ENCODE measurements at places on chromosomes 2 and 18. TPM values are rescaled to one million over a fixed set of nuclear protein-coding genes. Genes with fewer than 3 reads are reported as not detected.

GRCh38 chr2:62475172-62476011 is 30.6 kb downstream of the TMEM17 start:
- H3K4me1 ChIP-seq: peaks cover 3% of the 10 kb centered on the region
- H3K36me3 ChIP-seq: no peaks in the 10 kb centered on the region
- DNase-seq: no peak
- H3K27ac ChIP-seq: no peak overlapping the region
- H3K4me3 ChIP-seq: no peak overlapping the region

DNA sequence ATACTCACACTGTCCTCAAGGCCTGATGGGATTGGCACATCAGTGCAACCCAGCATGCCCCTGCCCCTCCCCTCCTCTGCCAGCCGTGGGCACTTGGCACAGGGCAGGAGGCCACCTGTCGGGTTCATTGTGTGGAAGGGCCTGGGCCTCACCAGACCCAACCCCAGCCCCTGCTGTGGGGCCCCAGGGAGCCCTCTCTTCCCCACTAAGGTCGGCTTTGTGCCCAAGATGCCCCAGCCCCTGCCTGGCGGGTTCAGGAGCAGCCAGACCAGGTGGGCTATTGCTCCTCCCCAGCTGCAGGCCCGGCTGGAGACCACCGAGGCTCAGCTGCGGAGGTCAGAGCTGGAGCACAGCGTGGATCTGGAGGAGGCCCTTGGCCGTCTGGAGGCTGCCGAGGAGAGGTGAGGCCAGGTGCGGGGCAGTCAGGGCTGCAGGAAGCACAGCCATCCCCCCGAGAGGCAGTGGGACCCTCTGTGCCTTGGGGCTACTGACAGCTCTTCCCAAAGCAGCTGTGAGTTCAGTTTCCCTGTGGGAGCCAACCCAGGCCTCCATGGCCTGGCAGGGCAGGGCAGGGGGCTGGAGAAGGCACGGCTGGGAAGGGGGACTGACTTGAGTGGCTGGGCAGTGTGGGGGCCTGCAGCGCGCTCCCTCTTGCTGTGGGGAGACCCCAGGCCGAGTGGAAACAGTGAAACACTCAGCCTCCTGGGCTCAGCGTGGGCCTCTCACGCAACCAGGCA is 16.3 kb downstream of the CROCC2 start:
- H3K4me3 ChIP-seq: no peak overlapping the region
- DNase-seq: peak; percentile 4
- H3K27ac ChIP-seq: no peak overlapping the region
- no peaks in the 10 kb centered on the region for H3K36me3 ChIP-seq
- H3K27me3 ChIP-seq: no peaks in the 10 kb centered on the region
- H3K4me1 ChIP-seq: no peaks in the 10 kb centered on the region

GRCh38 chr2:8256905-8257304 is 425.0 kb upstream of the ID2 start:
- no peak overlapping the region for H3K27ac ChIP-seq
- H3K4me1 ChIP-seq: peaks cover 7% of the 10 kb centered on the region
- H3K27me3 ChIP-seq: no peaks in the 10 kb centered on the region

DNA sequence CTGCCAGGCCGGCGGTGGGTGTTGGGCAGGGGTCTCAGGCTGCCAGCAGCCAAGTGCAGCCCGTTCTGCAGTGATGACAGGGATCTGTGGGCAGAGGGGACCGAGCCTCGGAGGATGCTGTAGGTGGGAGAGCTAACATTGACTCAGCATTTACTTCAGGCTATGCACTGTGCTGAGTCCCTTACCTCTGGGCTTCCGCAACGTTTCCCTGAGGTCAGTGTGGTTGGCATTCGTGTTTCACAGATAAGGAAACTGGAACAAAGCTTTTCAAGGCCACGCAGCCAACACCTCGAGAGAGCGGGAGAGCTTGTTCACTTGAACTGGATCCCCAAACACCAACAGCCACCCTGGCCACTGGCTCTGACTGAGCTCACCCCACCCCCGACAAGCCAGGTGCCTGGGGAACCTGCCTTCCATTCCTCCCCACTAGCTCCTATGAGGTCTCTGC is 839 bp upstream of the GPR148 start:
- H3K27ac ChIP-seq: no peak overlapping the region
- H3K4me1 ChIP-seq: peaks cover 7% of the 10 kb centered on the region
- peak overlapping the region; percentile 41 for H3K4me3 ChIP-seq
- DNase-seq: peak; percentile 43

GRCh38 chr2:675051-675450 is 2.2 kb downstream of the TMEM18 start:
- no peak overlapping the region for H3K4me3 ChIP-seq
- peaks cover 44% of the 10 kb centered on the region for H3K4me1 ChIP-seq
- H3K27ac ChIP-seq: no peak overlapping the region
- H3K27me3 ChIP-seq: no peaks in the 10 kb centered on the region

DNA sequence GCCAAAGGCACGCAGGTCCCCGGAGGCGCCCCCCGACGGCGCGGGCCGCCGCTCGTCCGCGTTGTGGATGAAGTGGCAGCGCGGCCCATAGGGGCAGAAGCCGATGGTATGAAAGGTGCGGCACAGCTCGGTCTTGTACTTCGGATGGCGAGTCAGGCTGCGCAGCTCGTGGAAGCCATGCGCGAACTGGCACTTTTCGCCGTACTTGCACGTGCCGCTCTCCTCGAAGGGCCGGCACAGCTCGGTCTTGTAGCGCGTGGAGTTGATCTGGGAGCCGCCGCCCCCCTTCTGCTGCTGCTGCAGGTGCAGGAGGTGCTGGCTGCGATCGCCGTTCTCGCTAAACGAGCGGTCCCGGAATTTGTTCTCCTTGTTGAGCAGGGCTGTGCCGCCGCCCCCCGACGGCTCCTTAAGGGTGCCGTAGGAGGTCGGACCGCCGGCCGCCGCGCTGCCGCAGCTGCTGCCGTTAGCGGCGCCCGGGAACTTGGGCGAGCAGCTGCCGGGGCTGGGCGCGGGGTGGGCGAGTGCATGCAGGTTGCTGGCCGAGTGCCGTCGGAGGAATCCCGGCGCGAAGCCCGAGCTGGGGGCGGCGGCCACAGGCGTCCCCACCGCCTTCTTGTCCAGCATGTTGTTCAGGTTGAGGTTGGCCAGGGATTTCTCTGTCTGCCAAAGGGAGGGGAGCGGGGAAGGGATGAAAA is 1.2 kb downstream of the ZFP36L2 start:
- DNase-seq: peak; percentile 80
- peak overlapping the region; percentile 98 for H3K27ac ChIP-seq
- peak overlapping the region; percentile 97 for H3K4me3 ChIP-seq
- H3K27me3 ChIP-seq: no peaks in the 10 kb centered on the region
- H3K36me3 ChIP-seq: peaks cover 39% of the 10 kb centered on the region

GRCh38 chr2:15520346-15520745 is 40.8 kb downstream of the NBAS start:
- no peak overlapping the region for H3K4me3 ChIP-seq
- H3K36me3 ChIP-seq: peaks cover 29% of the 10 kb centered on the region
- H3K4me1 ChIP-seq: no peaks in the 10 kb centered on the region

- no peak overlapping the region for H3K27ac ChIP-seq
- no peak overlapping the region for H3K4me3 ChIP-seq
- peaks cover 3% of the 10 kb centered on the region for H3K27me3 ChIP-seq
- no peaks in the 10 kb centered on the region for H3K36me3 ChIP-seq
Measured at GRCh38 chr2:213046431-213046830, 105.0 kb downstream of the IKZF2 start.

- H3K4me1 ChIP-seq: no peaks in the 10 kb centered on the region
- no peak overlapping the region for H3K27ac ChIP-seq
- no peaks in the 10 kb centered on the region for H3K27me3 ChIP-seq
- no peak overlapping the region for H3K4me3 ChIP-seq
Measured at GRCh38 chr2:164891460-164891859, 49.8 kb upstream of the COBLL1 start.

DNA sequence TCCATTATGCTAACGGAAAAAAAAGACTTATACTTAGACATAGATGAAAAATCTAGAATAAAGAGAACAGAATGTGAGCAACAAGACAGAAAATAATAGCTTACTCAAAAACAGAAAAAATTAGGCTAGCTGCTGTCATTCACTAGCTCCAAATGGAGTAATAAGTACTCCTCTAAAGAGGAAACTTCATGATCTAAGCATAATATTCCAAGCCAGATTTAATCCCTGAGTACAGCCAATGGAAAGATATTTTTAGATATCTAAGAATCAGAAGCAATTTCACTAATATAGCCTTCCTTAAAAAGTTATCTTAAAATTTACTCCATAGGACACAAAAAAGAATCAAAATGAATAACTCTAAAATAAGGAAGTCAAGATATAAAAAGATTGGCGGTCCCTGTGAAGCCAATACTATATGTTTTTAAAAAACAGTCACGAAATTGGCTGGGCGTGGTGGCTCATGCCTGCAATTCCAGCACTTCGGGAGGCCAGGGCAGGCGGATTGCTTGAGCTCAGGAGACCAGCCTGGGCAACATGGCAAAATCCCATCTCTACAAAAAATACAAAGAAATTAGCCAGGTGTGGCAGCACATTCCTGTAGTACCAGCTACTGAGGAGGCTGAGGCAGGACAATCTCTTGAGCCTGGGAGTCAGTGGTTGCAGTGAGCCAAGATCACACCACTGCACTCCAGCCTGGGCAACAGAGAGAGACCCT is 123.2 kb upstream of the BCL2L11 start:
- no peak overlapping the region for H3K4me3 ChIP-seq
- H3K36me3 ChIP-seq: no peaks in the 10 kb centered on the region
- H3K27me3 ChIP-seq: peaks cover 30% of the 10 kb centered on the region
- no peak overlapping the region for H3K27ac ChIP-seq

DNA sequence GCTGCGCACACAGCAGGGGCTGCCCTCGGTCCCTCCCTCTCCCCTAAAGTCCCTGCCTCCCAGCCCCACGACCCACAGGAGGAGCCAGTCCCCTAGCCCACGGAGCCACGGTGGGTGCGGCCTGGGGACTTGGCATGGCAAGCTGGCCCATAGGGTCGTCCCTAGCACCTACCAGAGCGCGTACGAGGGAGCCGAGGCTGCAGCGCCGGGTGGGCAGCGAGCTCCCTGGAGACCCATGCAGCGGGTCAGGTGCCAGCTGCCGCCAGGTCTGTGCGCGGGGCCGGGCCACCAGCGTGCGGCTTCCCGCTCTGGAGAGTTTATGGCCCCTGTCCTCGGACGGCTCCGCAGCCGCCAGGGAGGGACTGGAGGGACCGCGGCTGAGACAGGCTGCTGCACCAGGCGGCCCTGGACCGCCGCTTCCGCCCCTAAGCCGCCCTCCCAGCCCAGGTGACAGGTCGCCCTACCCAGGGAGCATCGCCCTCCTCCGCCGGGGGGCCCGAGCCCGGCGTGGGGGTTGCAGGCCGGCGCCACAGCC is 273.6 kb downstream of the CCDC74A start:
- no peak overlapping the region for H3K27ac ChIP-seq
- peaks cover 3% of the 10 kb centered on the region for H3K27me3 ChIP-seq
- no peaks in the 10 kb centered on the region for H3K36me3 ChIP-seq
- no peak overlapping the region for H3K4me3 ChIP-seq
- no peak for DNase-seq
- no peaks in the 10 kb centered on the region for H3K4me1 ChIP-seq

- H3K4me3 ChIP-seq: no peak overlapping the region
- peaks cover 7% of the 10 kb centered on the region for H3K27me3 ChIP-seq
- H3K27ac ChIP-seq: no peak overlapping the region
- DNase-seq: no peak
- H3K4me1 ChIP-seq: no peaks in the 10 kb centered on the region
Measured at GRCh38 chr2:120401275-120402066, 55.5 kb downstream of the INHBB start.

DNA sequence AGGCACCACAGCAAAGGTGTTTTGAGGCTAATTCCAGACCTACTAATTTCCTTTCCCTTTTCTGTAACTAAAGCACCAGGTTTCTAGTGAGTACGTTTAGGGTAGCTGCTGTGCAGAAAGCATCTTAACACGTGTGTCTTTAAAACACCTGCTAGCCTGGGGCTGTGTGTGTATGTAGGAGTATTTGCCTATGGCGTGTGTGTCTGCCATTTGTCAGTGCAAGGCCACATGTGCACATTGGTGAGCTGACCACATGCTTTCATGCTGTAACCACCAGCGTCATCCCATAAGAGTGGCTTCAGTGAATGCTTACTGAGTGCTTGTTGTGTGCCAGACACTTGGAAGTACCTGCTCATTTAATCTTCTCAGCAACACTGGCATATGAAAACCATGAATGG is 241.6 kb downstream of the SEPTIN10 start:
- no peaks in the 10 kb centered on the region for H3K27me3 ChIP-seq
- no peaks in the 10 kb centered on the region for H3K4me1 ChIP-seq
- H3K36me3 ChIP-seq: peaks cover 7% of the 10 kb centered on the region
- DNase-seq: no peak

GRCh38 chr18:55322178-55322735 is 265.7 kb downstream of the TCF4 start:
- H3K27ac ChIP-seq: no peak overlapping the region
- H3K27me3 ChIP-seq: peaks cover 50% of the 10 kb centered on the region
- peaks cover 5% of the 10 kb centered on the region for H3K4me1 ChIP-seq
- DNase-seq: no peak
- no peak overlapping the region for H3K4me3 ChIP-seq
- H3K36me3 ChIP-seq: no peaks in the 10 kb centered on the region

- no peak for DNase-seq
- no peaks in the 10 kb centered on the region for H3K36me3 ChIP-seq
- no peaks in the 10 kb centered on the region for H3K27me3 ChIP-seq
- peaks cover 14% of the 10 kb centered on the region for H3K4me1 ChIP-seq
- H3K4me3 ChIP-seq: no peak overlapping the region
Measured at GRCh38 chr18:76414936-76415621, 80.0 kb downstream of the ZNF516 start.

- H3K4me1 ChIP-seq: no peaks in the 10 kb centered on the region
- no peak overlapping the region for H3K4me3 ChIP-seq
- H3K27me3 ChIP-seq: no peaks in the 10 kb centered on the region
- peaks cover 41% of the 10 kb centered on the region for H3K36me3 ChIP-seq
- H3K27ac ChIP-seq: no peak overlapping the region
Measured at GRCh38 chr2:148238561-148238960, 217.7 kb downstream of the MBD5 start.

ANKRD30BL gene
- not detected for total RNA-seq

RESP18 gene
- total RNA-seq: not detected

RAB6C gene
- not detected for total RNA-seq

AFF3 gene
- 1.5 TPM for total RNA-seq

KCNG2 gene
- not detected for total RNA-seq

CD226 gene
- total RNA-seq: 19.4 TPM

RGPD4 gene
- 0.07 TPM for total RNA-seq

MAL gene
- 22.3 TPM for total RNA-seq

RAB17 gene
- total RNA-seq: not detected

AQP12A gene
- total RNA-seq: not detected
